ENCODE measurements at places on chromosomes 16 and 17.
A peak's percentile ranks its signal among the peaks of the same experiment; 100 is the strongest.

DNA sequence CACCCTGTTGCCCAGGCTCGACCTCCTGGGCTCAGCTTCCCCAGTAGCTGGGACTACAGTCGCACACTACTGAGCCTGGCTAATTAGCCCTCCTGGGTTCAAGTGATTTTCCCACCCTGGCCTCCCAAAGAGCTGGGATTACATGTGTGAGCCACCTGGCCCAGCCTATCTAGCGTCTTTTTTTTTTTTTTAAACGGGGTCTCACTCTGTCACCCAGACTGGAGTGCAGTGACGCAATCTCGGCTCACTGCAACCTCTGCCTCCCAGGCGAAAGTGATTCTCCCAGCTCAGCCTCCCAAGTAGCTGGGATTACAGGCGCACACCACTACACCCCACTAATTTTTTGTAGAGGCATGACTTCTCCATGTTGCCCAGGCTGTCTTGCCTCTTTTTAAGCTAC is 33.3 kb downstream of the GLG1 start:
- H3K27ac ChIP-seq, result no peak overlapping the region
- no peak for DNase-seq
- H3K4me3 ChIP-seq, result no peak overlapping the region
- H3K27me3 ChIP-seq, result no peaks in the 10 kb centered on the region
- peaks cover 24% of the 10 kb centered on the region for H3K4me1 ChIP-seq

DNA sequence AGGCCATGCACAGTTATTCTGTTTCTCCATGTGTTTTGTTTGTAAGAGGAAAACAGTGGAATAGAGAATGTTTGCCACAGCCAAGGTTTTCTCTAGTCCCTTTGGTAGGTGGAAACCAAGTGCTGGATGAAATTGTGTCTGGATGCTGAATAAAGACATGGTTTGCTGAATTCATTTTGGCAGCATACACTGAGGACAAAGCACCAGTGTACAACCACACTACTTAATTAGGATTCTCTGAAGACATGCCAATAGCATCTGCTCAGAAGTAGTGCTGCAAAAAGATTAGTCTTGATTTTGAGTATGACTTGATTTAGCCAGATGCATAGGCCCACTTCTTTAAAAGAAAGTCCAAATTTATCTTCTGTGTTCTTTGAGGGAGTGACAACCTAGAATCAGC is 230.5 kb upstream of the CACNG5 start:
- no peak overlapping the region for H3K4me3 ChIP-seq

DNA sequence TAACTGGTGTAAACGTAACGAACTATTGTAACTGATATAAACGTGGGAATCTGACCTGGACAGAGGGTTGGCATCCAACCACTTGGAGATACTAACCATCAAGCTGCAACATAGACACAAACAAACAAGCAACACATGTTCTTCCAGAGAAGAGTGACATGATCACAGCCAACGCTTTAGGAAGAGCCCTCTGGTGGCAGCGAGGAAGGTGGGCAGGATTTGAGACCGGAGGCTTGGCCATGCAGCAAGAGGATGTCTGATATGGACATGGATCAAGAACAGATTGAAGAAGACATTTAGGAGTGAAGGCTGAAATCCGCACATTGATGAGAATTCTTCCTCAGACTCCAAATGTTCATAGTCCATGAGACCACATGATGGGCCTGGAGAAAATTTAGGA is 40.3 kb upstream of the TNRC6A start:
- no peak for DNase-seq
- no peak overlapping the region for H3K27ac ChIP-seq
- no peaks in the 10 kb centered on the region for H3K4me1 ChIP-seq
- H3K36me3 ChIP-seq, result no peaks in the 10 kb centered on the region

- no peaks in the 10 kb centered on the region for H3K4me1 ChIP-seq
- H3K36me3 ChIP-seq, result peaks cover 66% of the 10 kb centered on the region
- DNase-seq, result no peak
- no peak overlapping the region for H3K27ac ChIP-seq
These were observed 16.8 kb downstream of the POLR3E start for GRCh38 chr16:22313876-22314470.

DNA sequence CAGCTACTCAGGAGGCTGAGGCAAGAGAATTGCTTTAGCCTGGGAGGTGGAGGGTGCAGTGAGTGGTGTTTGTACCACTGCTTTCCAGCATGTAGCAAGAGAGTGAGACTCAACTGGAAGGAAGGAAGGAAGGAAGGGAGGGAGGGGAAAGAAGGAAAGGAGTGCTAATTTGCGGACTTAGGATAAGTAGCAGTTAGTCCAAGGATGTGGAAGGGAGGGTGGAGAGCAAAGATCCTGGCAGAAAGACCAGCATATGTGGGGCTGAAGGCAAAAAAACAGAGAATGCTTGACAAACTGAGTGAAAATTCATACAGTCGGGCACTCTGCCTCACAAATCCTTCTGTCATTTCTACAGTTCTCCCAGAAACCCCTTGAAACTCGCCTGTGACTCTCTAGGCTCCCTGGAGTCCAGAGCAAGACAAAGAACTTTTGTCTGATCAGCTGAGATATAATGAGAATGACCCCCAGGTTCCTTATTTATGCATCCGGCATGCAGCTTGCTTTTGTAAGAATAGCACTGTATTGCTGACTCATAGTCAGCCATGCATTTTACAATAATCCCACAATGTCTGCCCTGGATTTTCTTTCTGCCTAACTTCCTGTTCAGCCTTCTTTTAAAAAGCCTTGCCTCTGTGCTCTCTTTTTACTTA is 31.5 kb downstream of the CDK5RAP3 start:
- H3K36me3 ChIP-seq, result no peaks in the 10 kb centered on the region
- H3K27ac ChIP-seq, result no peak overlapping the region
- no peak for DNase-seq
- H3K4me3 ChIP-seq, result no peak overlapping the region

- H3K27me3 ChIP-seq, result no peaks in the 10 kb centered on the region
- DNase-seq, result peak; percentile 39
- H3K27ac ChIP-seq, result peak overlapping the region; percentile 91
- peak overlapping the region; percentile 98 for H3K4me3 ChIP-seq
These were observed 856 bp downstream of the DNAJA2 start for GRCh38 chr16:46972429-46973206.

DNA sequence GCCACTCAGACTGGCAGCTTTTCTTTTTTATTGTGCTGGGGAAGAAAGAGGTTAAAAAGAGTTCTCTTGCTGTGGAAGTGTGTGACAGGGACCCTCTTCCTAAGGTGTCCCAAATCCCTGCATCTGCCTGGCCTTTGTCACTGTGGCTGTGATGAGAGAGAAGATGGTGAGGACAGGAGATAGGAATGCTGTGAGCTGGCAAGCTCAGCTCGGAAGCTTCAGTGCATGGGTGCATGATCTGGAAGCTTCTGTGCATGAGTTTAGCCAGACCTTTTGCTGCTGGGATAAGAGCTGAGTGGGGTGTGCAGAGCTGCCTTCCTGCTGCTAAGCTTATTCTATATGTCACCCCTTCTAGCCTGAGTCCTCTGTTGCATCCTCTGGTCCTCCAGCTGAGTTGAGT is 103.3 kb upstream of the CACNG3 start:
- peaks cover 49% of the 10 kb centered on the region for H3K36me3 ChIP-seq
- peak overlapping the region; percentile 77 for H3K27ac ChIP-seq
- no peak overlapping the region for H3K4me3 ChIP-seq
- no peak for DNase-seq
- H3K27me3 ChIP-seq, result no peaks in the 10 kb centered on the region
- H3K4me1 ChIP-seq, result peaks cover 21% of the 10 kb centered on the region

GRCh38 chr17:80667462-80668277 is 123.0 kb downstream of the RPTOR start:
- peaks cover 73% of the 10 kb centered on the region for H3K4me1 ChIP-seq
- peak overlapping the region; percentile 58 for H3K27ac ChIP-seq
- no peaks in the 10 kb centered on the region for H3K27me3 ChIP-seq
- DNase-seq, result no peak

DNA sequence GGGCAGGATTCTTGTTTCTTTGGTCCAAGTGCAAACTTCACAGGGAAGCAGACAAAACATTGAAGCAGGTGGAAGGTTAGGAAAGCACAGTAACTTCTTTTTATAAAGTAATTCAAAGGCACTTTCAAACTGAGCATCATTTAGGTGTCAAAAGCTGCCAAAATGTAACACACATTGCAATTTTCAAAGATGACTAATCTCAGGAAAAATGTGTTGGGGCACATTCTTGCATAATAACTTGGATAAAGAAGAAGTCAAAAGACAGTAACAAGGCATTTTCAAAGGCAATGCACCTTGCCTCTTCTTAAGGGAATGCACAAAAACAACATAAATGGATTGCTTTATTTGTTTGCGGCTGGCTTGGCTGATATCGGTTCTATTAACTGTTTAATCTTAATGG is 3.6 kb downstream of the KCNJ2 start:
- DNase-seq, result no peak
- H3K27me3 ChIP-seq, result peaks cover 47% of the 10 kb centered on the region

- peaks cover 68% of the 10 kb centered on the region for H3K36me3 ChIP-seq
- H3K4me1 ChIP-seq, result peaks cover 14% of the 10 kb centered on the region
- H3K4me3 ChIP-seq, result no peak overlapping the region
These were observed 14.4 kb downstream of the SLFN5 start for GRCh38 chr17:35257208-35257659.

- no peak for DNase-seq
- H3K27ac ChIP-seq, result no peak overlapping the region
- H3K27me3 ChIP-seq, result no peaks in the 10 kb centered on the region
- no peak overlapping the region for H3K4me3 ChIP-seq
These were observed 411.7 kb downstream of the HS3ST3B1 start for GRCh38 chr17:14712611-14713021.

DNA sequence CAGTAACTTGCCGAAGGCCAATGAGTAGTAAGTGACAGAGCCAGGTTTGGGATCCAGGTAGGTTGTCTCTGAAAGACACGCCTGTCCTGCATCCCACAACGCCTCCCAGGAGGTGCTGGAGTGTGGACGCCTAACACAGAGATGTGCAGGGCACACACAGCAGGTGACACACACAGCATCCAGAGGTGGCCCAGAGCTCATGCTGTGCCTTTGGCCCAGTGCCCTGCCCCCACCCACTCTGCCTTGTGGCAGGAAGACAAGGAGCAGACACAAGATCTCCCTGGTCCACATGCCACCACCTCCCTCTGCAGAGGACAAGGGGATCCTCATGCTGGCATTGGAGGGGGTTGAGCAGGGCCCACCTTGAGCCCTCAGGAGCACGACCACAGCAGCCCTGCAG is 14.7 kb upstream of the STH start:
- no peaks in the 10 kb centered on the region for H3K36me3 ChIP-seq
- no peak overlapping the region for H3K27ac ChIP-seq
- H3K4me3 ChIP-seq, result no peak overlapping the region
- no peaks in the 10 kb centered on the region for H3K4me1 ChIP-seq
- peaks cover 7% of the 10 kb centered on the region for H3K27me3 ChIP-seq

- H3K27ac ChIP-seq, result no peak overlapping the region
- H3K36me3 ChIP-seq, result no peaks in the 10 kb centered on the region
- H3K4me3 ChIP-seq, result no peak overlapping the region
- H3K27me3 ChIP-seq, result peaks cover 10% of the 10 kb centered on the region
- DNase-seq, result no peak
These were observed 4.1 kb downstream of the CARD14 start for GRCh38 chr17:80173916-80174315.

DNA sequence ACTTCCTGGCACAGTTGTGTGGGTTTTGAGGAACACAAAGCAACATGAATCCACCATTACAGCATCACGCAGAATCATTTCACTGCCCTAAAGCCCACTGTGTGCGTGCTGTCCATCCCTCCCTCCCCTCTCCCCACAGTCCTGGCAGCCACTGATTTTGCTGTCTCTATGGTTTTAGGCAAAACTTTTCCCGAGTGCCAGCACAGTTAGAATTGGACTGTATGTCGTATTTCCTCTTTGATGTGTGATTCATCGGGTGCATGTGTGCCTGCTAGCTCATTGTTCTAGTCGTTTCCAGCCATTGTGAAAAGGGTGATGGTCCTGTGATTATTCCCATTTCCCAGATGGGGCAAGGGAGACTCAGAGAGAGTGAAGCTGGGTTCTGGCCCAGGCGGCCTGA is 12.7 kb downstream of the KLHL36 start:
- no peak overlapping the region for H3K4me3 ChIP-seq
- H3K4me1 ChIP-seq, result peaks cover 6% of the 10 kb centered on the region
- DNase-seq, result no peak
- peaks cover 79% of the 10 kb centered on the region for H3K36me3 ChIP-seq

All from activated T-helper 2 cell treated with anti-CD3 and anti-CD28 coated beads, Interferon-gamma antibody, Interleukin-2, Interleukin-4, amounts not matched to agents 10 μg/mL and 5 μg/mL and 100 μg/mL, durations not matched to agents 14 hours and 24 hours and 36 hours (primary cell).